ENCODE measurements at places on chromosomes 4 and X.

- DNase-seq, result no peak
Measured at GRCh38 chr4:138225477-138225876, 16.7 kb downstream of the SLC7A11 start.

DNA sequence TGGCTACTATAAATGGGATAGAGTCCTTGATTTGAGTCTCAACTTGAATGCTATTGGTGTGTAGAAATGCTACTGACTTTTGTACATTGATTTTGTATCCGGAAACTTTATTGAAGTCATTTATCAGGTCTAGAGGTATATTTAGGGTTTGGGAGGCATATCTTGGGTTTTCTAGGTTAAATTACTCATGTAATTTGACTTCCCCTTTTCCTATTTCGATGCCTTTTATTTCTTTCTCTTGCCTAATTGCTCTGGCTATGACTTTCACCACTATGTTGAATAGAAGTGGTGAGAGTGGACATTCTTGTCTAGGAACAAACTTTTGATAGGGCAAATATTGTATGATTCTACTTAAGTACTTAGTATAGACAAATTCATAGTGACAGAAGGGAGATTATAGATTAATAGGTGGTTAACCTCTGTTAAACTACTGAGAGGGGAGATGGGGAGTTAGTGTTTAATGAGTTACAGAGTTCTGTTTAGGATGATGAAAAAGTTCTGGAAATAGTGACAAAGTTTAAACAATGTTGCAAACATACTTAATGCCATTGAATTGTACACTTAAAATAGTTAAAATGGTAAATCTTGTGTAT lies 22.8 kb upstream of the HSPA4L start:
- no peak for DNase-seq

DNA sequence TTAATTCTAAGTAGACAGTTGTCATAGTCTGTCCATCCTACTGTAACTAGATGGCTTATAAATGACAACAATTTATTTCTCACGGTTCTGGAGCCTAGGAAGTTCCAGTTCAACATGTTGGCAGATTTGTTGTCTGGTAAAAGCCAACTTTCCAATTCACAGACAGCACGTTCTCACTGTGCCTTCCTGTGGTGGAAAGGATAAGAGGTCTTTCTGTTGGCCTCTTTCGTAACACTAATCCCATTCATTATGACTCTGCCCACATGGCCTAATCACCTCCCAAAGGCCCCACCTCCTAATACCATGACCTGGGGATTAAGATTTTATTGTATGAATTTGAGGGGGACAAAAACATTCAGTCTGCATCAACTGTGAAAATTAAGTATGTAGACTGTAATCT lies 83.2 kb downstream of the GALNTL6 start:
- DNase-seq, result no peak

DNA sequence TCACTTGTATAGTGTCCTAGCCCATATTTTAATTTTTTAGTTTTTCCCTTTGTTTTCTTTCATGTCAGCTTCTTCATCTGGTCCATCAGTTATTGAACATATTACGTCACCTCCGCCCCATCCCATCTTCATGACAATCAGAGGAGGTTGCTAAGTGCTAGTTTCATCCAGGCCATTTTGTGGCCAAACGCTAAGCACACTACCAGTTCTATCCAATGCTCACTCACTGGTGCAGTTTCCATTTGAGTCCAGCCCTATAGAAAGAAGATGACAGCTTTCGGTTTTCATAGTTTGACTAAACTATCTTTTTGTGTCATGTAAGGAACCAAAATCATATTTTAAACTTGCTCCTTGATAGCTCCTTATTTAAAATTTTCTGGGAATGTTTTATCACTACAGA lies 304.2 kb downstream of the TENM3 start:
- no peak for DNase-seq

- no peak for DNase-seq
Measured at GRCh38 chrX:68843992-68844391, 15.2 kb downstream of the EFNB1 start.

GRCh38 chrX:107674480-107675364 lies 46.4 kb downstream of the PRPS1 start:
- DNase-seq, result no peak

DNA sequence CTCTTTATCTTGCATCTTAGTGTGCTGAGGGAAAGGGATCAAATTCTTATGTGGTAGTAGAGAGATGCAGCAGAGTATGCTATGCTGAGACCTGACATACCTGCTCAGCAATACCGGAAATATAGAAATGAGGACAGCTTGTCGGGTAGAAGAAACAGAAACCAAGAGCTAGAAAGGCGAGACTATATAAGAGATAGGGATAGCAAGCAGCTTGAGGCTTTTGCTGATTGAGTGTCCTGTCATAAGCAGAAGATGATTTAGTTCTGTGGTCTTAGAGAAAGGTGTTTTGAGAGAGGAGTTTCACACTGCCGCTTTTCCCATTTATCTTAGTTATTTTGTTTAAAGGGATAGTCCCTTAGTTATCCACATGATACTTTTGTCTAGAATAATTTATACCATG lies 31.7 kb downstream of the USP9X start:
- no peak for DNase-seq

DNA sequence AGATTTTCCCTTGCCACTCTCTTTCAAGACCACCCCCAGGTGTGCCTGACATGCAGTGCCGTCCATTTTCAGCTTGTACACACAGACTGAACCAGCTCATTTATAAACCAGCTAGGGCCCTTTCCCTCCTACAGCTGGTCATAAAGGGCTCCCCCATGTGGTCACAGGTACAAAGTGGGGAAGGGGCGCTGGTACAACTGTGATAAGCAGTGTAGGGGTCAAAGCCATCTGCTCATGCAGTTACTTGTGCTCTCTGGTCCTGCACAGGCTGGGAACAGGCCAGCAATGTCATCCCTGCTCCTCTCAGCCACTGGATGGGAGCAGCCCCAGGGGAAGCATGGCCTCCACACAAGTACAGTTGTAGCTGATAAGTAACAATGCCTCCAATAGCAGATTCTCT lies 20.6 kb downstream of the GABRQ start:
- DNase-seq, result no peak

GRCh38 chr4:69823481-69824186 lies 36.3 kb downstream of the SULT1E1 start:
- no peak for DNase-seq

DNA sequence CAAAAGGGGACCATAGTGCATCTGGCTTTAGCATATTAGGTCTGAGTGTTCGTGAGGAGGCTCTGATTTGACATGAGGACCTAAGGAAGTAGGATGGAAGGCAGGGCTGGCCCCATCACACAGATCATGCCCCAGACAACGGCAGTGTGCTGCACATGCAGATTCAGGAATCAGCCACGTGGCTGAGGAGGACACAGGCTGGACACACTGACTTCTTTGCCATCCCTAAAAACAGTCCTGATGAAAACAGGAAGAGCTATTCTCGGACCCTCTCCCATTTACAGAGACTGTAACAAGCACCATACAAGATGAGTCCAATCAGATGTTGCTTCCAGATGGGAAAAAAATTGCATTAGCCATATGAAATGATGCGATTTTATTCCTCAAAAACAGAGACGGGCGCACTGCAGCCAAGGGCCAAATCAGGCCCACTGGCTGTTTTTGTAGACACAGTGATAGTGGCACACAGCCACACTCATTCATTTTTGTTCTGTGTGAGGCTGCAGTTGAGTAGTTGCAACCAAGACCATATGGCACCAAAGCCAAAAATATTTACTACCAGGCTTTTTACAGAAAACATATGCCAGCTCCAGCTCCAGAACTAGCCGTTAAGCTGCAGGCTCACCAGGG lies 41.0 kb downstream of the ACSL1 start:
- no peak for DNase-seq

- no peak for DNase-seq
Measured at GRCh38 chr4:119244832-119245231, 32.3 kb downstream of the USP53 start.

DNA sequence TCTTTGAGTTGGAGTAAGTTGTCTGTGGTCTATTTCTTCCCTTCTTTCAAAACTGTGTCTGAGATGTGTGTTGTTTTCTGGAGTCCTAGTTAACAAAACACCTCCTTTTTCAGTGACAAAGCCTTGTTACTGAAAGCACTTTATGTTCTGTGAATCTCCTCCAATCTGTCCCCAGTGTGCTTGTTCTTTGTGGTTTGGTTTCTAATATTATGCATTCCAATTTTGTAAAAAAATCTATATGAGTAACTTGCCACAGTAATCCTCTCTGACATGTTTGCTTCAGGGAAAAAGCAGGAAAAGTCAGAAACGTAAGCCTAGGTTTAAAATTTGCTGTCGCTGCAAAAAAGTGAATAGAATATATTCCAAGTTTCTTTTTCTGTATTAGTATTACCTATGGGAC lies 12.4 kb downstream of the PRRG1 start:
- no peak for DNase-seq

DNA sequence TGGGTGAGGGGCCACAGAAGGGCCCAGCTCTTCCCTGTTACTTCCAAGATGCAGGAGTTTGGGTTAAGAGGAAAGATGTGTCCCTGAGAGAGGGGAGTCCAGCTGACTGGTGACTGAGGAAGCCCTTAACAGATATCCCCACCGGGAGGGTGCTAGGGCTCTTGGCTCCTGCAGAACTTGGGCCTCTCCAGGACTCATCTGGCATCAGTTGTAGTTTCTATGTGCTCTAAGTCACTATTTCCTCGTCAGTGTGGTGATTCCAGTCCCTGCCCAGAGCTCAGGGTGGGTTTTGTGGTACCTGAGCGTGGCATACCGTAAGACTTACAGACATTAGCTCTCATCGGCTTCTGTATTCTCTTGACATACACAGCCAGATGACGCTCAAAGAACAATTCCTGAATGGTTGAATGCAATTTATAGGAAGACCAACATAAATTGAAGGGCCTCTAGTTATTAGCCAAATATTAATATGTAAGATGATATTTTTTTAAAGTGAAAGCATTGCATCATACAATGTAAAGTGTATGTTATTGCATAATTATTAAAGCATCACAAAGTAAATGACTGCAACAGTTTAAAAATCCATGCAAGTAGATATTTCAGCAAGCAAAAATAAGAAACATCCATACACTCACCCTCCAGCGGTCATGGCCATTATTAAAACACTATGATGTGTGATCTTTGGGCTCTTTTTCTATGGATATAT lies 195.5 kb downstream of the PTTG2 start:
- no peak for DNase-seq

GRCh38 chrX:69069876-69070275 lies 95.4 kb downstream of the PJA1 start:
- DNase-seq, result no peak

GRCh38 chrX:49250578-49250977 lies 13.9 kb downstream of the FOXP3 start:
- no peak for DNase-seq

DNA sequence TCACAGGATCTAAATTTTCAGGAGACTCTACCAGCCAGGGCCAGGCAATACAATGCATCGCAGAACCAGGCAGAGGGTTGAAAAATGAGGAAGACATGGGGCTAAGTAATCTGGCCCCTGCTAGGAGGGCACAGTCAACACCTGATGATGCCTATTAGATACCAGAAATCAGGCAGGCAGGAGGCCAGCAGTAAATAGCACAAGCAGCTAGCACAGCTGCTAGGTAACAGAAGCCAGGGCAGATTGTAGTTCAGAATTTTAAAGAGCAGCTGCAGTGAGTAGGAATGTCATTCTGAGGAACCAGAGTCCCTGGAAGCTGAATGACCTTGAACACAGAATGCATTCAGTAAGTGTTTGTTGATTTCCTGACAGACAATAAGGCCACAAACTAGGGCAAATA lies 38.8 kb upstream of the TRPC5OS start:
- no peak for DNase-seq

Data from AG09309 (cell line).